ENCODE measurements at places on chromosomes 1 and 21. TPM values are rescaled to one million over a fixed set of nuclear protein-coding genes. Genes with fewer than 3 reads are reported as not detected.

Gene FAM163A
- total RNA-seq, result 0.51 TPM

Gene MNDA
- total RNA-seq, result not detected

Gene KIF17
- 24.0 TPM for total RNA-seq

Gene TMOD4
- not detected for total RNA-seq

Gene VHLL
- 0.13 TPM for total RNA-seq

Gene FNDC10
- total RNA-seq, result 1.3 TPM

Gene NTPCR
- total RNA-seq, result 9.4 TPM

Gene NCAM2
- 0.38 TPM for total RNA-seq

Gene HRNR
- total RNA-seq, result not detected

Gene TMEM61
- total RNA-seq, result 0.25 TPM

Gene C4BPA
- not detected for total RNA-seq
